EH (cell line): ENCODE measurements at places on chromosomes 12 and 14.

GRCh38 chr14:60981633-60982455, 799 bp downstream of the SLC38A6 start:
- DNase-seq: peak; percentile 88

DNA sequence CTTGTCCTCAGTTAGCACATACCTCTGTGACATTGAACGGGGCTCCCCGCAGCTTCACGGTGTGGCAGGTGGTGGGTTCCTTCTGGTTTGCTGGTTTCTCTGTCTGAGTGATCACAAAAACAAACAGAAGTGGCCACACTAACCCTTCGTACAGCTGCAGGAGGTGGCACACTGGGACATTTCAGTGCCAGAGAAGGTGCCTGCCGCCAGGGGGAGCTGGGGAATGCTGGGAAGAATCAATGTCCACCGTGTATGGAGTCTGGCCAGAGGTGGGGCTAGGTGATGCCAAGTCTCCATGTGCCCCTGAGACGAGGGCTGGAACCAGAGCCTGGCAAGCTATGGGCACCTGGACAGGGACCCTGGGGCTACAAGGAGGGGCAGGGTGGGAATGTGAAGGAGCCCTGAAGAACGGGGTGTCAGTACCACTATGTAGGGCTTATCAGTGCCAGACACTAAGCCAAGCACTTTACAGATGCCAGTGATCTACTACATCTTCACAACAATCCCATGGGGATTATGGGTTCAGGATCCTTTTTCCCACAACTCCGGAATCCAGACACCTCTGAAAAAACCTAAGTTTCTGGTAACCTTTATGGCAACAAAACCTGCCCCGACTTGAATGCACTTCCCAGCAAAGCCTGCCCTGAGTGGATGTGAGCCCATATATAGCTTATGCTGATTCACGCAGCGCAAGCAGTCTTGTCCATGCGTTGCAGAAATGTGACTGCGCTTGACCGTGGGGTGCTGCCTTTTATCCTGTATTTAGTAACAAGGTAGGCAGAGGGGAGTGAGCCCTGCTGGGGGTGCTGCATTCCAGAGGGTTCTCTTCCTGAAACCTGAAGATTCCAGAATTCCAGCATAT, 10.8 kb downstream of the RBM19 start:
- DNase-seq: peak; percentile 30

DNA sequence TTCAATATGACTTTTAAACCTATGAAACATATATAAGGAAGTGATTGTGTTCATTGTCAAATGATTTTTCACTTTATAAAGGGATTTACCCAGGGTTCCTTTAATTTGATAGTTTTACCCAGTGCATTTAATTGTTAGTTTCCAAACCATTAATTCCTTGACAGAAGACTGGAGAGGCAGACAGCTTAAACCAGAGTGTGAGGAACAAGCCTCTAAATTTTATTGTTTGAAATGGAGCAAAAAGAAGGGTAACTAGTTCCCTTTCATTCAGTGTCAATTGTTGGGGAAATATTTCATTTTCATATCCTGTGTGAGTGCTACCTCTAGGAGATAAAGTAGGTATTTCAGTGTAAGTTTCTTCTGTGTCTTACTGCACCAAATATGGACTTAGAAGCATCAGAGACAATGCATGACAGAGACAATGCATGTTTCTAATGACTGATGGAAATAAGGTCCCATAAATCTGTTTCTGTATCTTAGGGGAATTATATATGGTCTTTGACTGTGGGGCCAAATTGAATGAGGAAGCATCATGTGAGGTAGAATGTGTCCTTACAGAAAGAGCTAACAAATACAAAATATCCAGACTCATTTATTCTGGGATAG, 120.5 kb downstream of the TMTC2 start:
- DNase-seq: no peak

GRCh38 chr14:88617479-88617878, 54.6 kb downstream of the ZC3H14 start:
- no peak for DNase-seq

- peak; percentile 18 for DNase-seq
These were observed 6.4 kb downstream of the AP5M1 start for GRCh38 chr14:57275023-57275664.

DNA sequence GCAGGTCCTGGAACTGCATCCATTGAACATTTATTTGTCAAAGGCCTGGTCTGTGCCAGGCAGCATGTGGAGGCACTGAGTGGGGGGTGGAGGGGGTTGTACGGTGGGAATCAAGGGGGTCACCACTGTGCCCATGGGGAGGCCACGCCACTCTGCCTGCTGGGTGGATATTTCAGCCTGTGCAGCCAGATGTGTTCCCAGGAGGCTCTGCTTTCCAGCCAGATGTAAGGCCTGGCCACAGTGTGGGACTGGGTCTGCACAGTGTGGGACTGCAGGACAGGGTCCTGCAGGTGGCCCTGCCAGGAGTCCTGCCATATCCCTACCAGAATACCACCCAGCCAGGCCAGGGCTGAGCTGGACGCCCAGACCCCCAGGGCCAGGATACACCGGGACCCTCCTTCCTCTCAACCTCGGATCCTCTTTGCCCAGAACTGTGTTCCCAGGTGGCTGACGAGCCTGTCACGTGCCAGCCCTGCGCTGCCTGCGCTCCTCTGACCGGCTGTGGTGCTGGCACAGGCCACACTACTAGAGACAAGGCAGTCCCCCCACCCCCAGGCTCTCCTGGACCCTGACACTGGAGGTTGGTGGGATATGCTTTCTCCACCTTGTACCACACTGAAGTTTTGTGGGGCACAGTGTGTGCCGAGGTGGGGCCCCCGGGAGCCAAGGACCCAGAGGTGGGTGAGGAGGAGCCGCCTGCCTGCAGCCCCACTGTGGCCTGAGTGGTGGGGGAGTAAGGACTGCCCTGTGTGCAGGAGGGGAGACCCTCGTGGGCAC, 17.5 kb downstream of the XRCC3 start:
- no peak for DNase-seq

GRCh38 chr12:104598342-104599271, 141.9 kb downstream of the CHST11 start:
- no peak for DNase-seq

DNA sequence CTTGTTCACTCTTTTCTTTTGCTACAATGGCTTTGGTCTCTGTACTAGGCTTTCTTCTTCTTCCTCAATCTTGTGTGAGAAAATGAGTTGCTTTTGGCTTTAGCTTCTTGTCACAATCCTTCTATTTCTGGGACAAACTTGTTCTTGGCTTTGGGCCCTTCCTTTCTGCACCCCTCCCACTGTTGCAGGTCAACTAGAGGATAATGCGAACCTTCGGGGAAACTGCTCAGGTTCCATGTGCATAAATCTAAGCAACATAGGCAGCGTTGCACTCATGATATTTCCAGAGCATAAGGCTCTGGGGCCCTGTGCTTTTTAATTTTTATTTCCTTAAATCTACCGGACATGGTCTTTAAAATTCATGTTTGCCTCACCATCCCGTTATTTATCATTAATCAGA, 89.8 kb upstream of the LRIG3 start:
- DNase-seq: no peak

GRCh38 chr12:104347374-104348075, 44.0 kb downstream of the EID3 start:
- DNase-seq: peak; percentile 45

GRCh38 chr14:37318938-37319337, 121.2 kb downstream of the MIPOL1 start:
- no peak for DNase-seq

- DNase-seq: peak; percentile 93
These were observed 27.0 kb upstream of the ESRRB start for GRCh38 chr14:76348898-76349297.

- DNase-seq: no peak
These were observed 32.1 kb downstream of the PPFIBP1 start for GRCh38 chr12:27555925-27556778.
